ENCODE measurements at places on chromosomes 5 and 9. TPM values are rescaled to one million over a fixed set of nuclear protein-coding genes. Genes with fewer than 3 reads are reported as not detected.

The FAM120A gene
- total RNA-seq = 138 TPM

The RMI1 gene
- 6.1 TPM for total RNA-seq

The SIT1 gene
- total RNA-seq = 0.07 TPM

The CD72 gene
- total RNA-seq = 0.78 TPM
